ENCODE measurements at places on chromosomes 3 and 15.

- no peak for DNase-seq
Measured at GRCh38 chr3:126313166-126313565, 44.0 kb downstream of the KLF15 start.

GRCh38 chr3:135868801-135869200 lies 96.7 kb upstream of the PPP2R3A start:
- no peak for DNase-seq

- DNase-seq = no peak
Measured at GRCh38 chr15:33104212-33104611, 90.3 kb downstream of the FMN1 start.

- DNase-seq = no peak
Measured at GRCh38 chr15:99472416-99473145, 93.2 kb upstream of the MEF2A start.

DNA sequence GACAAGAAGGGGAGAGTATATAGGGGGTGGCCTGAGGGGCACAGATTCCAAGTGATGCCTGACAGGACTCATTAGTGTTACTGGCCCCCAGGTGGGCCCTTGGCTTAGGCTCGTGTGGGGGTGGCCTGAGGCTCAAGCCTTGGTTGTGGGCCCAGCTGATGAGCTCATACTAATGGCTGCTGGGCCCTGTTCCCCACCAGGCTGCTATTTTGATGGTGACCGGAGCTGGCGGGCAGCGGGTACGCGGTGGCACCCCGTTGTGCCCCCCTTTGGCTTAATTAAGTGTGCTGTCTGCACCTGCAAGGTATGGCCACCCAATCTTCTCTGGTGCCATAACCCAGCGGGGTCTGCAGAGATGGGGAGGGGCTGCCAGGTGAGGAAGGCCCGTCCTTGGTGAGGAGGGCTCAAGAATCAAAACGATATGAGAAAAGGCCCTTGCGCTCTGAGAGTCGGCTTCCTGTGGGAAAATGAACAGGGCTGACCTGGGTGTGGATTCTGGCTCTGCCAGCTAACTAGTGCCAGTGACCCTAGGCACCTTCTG lies 7.4 kb downstream of the CHRD start:
- no peak for DNase-seq

DNA sequence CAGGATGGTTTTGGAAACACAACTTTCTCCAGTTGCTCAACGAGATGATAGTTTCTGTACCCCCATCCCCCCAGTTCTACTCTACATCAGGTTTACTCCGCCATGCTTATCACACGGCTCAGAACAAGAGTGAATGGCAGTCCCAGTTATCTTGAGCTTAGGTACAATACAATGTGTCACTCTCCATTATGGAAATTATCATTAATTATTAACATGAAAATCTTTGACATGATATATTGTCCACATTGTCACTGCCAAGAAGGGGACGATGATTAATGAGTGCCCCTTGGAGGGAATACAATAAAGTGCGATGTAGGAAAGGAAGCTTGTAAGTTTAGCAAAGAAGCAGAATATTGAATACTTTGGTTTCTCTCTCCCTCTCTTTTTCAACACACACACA lies 252.6 kb upstream of the CFAP20DC start:
- DNase-seq = no peak

DNA sequence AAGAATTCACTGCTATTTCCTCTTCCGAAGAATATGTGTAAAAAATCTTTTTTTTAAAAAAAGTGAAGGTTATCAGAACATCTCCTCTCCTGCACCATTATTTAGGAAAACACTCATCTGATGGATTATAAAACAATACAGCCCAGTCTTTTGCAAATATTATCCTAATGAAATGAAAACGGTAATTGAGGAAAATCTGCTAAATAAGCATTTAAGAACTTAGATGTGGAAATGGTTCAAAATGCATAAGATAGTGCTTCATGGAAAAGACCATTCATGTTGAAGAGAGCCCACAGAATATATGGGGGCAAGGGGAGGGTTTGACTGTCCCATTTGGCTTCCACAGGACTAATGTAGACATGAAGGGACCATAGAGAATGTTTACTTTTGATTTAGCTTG lies 47.8 kb downstream of the ISL2 start:
- DNase-seq = no peak

DNA sequence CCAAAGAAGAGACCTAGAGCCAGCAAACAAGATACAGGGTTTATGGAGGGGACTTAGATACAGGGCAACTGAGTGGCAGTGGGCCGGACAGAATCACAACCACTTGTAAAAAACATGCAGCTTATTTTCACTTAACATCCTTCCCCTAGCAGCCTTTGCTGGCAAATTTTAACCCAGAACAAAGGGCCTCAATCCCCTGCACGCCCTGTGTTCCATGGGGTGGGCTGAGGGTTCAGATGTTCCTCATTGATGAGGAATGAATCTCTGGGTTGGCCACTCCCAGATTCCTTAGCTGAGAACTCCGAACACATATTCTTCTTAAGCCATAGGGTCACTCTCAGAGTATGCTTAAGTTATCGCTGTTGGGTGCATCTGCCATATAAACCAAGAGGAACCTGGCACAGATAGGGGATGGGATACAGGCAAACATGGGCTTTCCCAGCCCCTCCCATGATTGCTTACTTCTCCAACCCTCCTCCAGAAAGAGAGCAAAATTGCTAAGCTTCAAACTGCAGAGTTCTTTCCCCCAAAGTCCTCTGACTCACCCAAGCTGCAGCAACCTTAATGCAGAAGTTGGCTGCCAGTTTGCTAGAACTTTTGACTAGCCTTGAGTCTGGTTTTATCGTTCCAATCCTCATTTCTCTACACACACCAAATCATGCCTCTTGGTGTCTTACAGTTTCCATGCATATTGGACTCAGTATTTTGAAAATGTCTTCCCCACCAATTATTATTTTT lies 146.9 kb downstream of the CD47 start:
- DNase-seq = no peak

GRCh38 chr15:100043692-100044091 lies 298.1 kb downstream of the ADAMTS17 start:
- no peak for DNase-seq

GRCh38 chr15:69320977-69321554 lies 22.4 kb downstream of the PAQR5 start:
- no peak for DNase-seq

DNA sequence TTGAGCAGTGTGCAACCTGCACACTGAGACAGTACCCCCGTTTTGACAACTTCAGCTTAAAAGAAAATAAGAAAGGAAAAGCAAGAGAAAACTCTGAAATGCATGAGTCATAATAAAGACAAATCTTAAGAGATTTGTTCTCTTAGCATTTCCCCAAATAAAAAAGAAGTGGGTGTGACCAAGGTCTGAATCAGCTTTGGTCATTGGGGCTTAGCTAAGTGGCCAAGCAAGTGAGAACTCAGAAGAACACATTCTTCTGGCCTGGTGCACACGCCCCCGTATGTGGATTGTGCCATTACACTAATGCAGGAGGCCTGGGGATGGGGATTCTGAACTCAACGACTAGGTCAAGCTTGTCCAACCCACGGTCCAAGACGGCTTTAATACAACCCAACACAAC lies 56.9 kb upstream of the PDZRN3 start:
- no peak for DNase-seq

GRCh38 chr3:183962807-183963206 lies 54.9 kb downstream of the ABCC5 start:
- DNase-seq = no peak

DNA sequence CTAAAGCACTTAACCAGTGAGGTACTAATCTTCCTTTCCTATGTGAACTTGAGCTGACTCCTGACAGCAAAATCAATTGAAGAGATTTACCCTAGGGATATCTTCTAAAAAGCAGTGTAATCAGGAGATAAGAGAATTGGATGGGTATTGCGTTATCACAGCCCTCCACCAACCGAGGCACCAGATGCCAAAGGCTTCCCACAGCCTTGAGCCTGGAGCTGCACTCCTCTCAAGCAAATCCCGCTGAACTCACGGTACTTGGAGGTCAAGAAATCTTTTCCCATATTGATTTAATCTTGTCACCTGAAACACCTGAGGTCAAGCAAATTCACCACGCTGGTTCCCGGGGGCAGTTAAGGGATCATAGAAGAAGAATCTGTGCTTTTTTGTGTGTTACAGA lies 346.8 kb downstream of the TBL1XR1 start:
- no peak for DNase-seq

DNA sequence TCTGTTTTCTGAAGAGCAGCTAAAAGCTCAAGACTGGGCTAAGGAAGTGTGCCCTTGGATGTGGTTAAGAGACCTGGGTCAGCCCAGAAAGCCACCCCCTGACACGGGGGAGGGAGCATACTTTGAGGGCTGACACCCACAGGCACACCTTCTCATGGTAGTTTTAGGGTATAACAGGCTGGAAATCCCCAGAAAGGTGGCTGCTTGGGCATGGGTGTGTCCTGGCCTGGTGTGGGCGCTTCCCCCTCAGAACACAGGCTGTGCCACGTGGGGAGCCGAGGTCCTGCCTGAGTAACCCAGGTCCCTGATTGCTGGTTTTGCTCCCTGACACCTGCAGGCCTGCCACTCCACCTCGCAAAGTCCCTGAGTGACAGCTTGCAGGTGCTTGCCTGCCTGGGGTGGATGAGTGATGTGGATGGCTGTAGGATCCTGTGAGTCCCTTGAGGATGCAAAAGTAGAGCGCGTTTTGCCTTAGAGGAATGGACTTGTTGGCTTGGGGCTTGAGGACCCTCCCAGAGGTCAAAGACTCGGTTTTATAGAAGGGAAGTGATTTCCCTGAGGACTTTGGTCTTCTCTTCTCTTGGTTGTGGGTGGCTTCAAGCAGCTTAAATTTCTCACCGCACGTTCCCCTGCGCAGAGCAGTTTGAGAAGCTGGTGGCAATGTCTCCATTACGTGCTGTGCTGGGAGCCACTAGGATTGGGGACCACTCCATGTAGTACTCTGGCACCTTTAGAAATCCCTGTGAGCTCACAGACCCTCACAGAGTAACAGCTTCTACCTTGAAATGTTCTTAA lies 94.4 kb downstream of the DNASE1L3 start:
- peak; percentile 42 for DNase-seq

DNA sequence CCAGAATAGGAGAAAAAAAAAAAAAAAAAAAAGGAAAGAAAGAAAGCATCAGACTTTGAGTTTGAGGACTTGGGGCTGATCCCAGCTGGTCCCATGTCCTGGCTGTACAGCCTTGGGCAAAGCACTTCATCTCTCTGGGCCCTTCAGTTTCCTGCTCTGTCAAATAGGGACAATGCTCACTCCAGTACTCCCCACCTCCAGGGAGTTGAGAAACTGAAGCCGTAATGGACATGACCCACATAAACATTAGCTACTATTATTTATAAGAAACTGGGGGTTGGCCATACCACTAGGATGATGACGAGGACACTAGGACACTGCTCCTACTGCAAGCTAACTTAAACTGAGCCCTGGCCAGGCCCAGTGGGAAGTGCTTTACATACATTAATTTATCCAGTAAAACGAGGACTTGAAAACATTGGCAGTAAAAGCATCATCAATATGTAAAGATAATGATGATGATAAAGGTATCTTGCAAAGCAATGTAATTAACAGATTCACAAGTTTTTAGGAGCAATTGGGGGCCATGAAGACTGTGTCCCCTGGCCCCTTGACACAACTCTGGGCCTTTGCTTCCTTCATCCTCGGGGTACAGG lies 22.9 kb upstream of the SMAD6 start:
- no peak for DNase-seq

GRCh38 chr3:146625186-146625775 lies 20.1 kb upstream of the PLSCR5 start:
- DNase-seq = no peak

Measured in GM18507 (cell line).